Renal cortex interstitium (tissue), 15 donors: ENCODE measurements at places on chromosomes 3 and 15. TPM values are rescaled to one million over a fixed set of nuclear protein-coding genes. Genes with fewer than 3 reads are reported as not detected.

TRPM7 gene
- polyA plus RNA-seq: 46.7 TPM

CCDC54 gene
- polyA plus RNA-seq: 0.17 TPM

ZPLD1 gene
- 0.46 TPM for polyA plus RNA-seq

PPIP5K1 gene
- polyA plus RNA-seq: 29.1 TPM

SUSD5 gene
- polyA plus RNA-seq: 5.9 TPM

P3H2 gene
- 86.5 TPM for polyA plus RNA-seq

PLA2G4E gene
- polyA plus RNA-seq: not detected

WDR53 gene
- 15.2 TPM for polyA plus RNA-seq

SNTN gene
- not detected for polyA plus RNA-seq

ZBED2 gene
- polyA plus RNA-seq: 0.21 TPM

AMT gene
- 37.6 TPM for polyA plus RNA-seq

SYNPR gene
- not detected for polyA plus RNA-seq

MLF1 gene
- polyA plus RNA-seq: 58.1 TPM
